ENCODE measurements at places on chromosomes 11 and 22.

DNA sequence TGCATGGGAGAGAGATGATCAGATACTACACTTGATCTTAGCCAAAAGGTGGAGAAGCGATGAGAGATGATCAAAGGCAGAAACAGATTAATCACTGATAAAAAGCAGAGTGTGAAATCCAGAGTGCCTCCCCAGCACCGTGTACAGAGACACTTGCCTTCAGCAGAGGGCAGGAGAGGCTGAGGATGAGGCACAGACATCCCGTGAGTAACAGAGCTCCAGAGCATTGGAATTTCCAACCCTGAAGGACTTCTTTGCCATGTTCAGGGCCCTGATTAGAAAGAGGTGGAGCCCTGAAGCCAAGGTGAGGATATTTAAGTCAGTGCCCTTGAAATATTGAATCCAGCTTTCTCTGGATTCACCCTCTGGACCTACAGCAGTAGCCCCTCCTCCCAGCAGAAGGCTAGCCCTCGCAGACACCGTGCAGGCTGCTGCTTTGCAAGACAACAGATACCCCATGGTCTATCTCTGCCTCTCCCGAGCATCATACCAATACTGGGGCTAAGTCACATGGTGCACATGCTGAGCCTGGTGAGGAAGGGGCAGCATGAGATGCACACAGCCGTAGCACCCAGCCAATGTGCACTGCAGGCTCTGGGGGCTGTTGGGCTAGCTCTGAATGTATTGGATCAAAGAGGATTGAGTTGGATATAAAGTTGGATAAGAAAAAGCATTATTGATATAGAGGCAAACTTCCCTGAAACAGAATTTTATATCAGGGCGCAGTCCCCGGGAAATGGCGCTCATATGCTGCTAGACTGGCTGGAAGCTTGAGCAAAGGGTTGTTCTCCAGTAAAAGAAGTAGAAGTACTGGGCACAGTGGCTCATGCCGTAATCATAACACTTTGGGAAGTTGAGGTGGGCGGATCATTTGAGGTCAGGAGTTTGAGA is 200.3 kb upstream of the B3GAT1 start:
- no peak for DNase-seq

DNA sequence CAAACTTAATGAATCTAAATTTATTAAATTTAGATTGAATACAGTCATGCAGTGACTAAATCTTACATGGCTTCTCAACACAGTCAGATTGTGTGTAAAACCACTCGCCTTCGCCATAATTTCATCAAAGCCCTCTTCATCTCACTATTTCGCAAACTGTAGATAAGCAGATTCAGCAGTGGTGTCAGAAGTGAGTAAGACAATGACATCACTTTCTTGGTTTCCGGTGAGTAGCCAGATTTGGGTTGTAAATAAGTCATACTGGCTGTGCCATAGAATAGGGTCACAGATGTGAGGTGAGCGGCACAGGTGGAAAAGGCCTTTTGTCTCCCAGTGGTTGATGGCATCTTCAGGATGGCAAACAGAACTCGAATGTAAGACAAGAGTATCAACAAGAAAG is 3.4 kb downstream of the OR10A6 start:
- no peak for DNase-seq

DNA sequence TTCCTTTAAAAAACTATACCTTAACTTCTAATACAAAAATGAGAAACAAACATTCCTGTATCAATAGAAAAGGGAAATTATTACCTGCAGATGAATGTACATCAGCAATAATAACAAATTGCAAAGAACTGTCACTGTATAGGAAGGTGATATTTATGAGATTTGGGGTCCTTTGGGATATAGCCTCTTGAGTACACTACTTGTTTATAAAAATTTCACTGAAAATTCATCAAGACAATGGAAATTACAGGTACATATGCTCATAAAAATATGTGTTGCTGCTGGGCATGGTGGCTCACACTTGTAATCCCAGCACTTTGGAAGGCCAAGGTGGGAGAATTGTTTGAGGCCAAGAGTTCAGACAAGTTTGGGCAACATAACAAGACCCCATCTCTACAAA is 34.0 kb upstream of the OR5P2 start:
- no peak for DNase-seq

DNA sequence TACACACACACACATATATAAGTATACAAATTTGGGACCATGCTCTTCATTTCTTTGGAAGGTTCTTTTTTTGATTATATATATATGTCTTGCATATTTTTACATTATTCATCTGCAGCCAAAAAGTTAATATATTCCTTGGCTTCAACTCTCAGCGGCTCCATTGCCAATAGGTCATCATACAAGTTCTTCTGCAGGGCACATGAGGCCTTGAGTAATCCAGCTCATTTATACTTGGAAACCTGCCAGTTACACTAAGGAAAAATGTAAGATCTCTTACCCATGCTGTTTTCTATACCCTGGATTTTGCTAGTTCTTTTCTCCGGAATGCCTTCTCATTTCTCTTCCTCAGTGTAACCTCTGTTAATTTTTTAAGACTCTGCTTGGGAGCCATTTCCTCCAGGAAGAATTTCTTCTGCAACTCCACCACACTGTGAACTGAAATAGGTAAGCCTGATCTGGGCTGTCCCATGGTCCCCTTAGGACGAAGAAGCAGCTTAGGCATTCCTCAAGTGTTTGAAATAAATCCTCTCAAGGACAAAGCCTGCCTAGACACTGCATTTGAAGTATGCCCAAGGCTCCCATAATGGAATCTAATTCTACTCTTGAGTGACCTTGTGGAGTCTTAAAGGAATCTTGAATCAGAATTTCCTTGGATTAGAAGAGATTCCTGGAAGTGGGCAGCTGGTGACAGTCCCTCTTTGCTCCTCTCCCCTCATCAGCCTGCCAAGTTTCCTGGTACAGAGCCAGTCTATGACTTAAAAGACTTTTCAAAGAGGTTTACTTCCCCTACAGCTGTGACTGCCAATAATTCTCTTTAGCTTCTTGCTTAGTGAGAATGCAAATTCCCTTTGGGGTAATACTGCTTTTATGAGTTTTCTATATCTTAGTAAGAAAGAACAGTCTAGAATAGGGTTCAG is 182.8 kb downstream of the C11orf87 start:
- no peak for DNase-seq

- DNase-seq: no peak
These were observed 32.8 kb downstream of the CSTPP1 start for GRCh38 chr11:46969379-46969778.

- no peak for DNase-seq
These were observed 11.7 kb upstream of the ASPHD2 start for GRCh38 chr22:26417406-26417805.

DNA sequence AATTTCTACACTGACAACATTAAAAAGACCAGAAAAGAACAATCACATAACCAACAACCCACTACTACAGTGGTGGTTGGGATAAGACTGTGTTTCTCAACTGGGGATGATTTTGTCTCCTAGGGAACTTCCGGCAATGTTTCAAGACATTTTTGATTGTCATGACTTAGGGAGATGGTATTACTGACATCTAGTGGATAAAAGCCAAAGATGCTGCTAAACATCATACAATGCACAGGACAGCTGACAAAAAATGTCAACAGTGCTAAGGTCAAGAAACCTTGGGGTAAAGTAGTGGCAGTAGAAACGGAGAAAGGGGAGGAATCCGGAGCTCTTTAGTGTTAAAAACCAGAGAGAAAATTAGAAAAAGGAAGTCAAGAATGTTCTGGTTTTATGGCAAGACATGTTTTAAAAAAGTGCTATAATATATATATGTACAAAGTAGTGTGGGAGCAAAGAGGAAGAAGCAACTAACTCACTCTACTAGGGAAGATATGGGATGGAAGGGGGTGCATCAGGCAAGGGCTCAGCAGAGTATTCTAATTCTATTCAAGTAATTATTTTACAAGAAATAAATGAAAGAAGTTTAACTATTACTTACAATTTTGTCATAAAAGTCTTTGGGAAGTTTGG is 37.2 kb downstream of the CKAP5 start:
- DNase-seq: no peak

- DNase-seq: no peak
These were observed 75.6 kb downstream of the SHANK2 start for GRCh38 chr11:71176812-71177211.

- no peak for DNase-seq
These were observed 85.4 kb downstream of the MTNR1B start for GRCh38 chr11:93054881-93055280.

- no peak for DNase-seq
These were observed 1264.0 kb upstream of the CNTN5 start for GRCh38 chr11:97756571-97757335.

GRCh38 chr22:26474682-26475081 is 8.9 kb downstream of the HPS4 start:
- DNase-seq: no peak

- no peak for DNase-seq
These were observed 35.3 kb downstream of the PACSIN2 start for GRCh38 chr22:42979606-42980005.

DNA sequence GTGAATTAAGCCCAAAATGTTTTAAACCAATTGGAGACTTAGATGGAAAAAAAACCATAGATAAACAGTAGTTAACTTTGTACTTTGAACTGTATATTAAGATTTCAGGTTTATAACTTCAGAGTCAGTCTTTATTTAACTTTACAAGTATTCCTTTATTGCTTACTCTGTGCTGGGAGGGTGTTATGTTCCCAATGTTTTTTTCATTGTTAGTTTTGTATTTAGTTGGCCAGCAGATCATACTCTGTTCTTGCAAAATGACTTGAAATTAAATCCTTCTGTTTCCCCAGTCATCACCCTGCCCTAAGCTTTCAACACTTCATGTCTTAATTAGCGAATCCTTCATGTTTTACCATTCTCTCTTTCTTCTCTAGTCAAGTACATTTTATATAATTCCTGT is 25.3 kb downstream of the SIK2 start:
- DNase-seq: no peak

DNA sequence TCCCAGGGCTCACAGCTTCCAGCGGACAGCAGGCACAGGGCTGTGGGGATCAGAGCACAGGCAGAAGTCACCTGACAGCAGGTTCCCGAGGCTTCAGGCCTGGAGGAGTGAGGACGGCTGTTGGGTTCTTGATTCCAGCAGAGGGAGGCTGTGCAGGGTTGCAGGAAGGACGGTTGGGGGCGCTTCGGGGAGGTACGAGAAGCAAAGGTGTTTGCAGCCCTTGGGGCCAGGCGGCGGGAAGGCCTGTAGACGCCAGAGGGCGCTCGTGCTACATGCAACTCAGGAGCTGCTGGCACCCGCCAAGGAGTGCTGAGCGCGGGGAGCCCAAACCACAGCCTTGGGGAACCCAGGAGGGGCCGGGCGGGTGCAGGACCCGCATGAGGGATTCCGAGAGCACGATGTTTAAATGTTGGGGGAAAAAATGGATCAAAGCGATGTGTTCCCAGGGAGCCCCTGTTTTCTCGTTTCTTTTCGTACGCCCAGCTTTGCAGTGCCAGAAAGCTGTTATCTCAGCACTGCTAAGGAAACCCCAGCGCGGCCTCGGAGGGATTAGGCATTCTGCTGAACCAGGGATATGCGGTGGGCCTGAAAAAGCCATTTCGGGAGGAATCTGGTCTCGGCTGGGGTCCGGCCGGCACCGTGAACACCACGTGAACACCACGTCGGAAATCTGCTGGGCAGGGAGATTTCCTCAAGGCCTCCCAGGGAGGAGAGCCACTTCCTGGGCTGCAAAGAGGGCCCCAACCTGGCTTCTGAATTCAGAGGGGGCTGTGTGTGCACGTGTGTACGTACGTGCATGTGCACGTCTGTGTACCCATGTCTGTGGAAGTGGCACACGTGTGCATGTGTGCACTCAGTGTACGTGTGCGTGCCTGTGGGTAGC is 88.1 kb downstream of the KCNQ1 start:
- peak; percentile 84 for DNase-seq

GRCh38 chr11:74142624-74143023 is 28.2 kb downstream of the C2CD3 start:
- DNase-seq: no peak

GRCh38 chr11:96154802-96155520 is 188.0 kb downstream of the MAML2 start:
- DNase-seq: no peak

DNA sequence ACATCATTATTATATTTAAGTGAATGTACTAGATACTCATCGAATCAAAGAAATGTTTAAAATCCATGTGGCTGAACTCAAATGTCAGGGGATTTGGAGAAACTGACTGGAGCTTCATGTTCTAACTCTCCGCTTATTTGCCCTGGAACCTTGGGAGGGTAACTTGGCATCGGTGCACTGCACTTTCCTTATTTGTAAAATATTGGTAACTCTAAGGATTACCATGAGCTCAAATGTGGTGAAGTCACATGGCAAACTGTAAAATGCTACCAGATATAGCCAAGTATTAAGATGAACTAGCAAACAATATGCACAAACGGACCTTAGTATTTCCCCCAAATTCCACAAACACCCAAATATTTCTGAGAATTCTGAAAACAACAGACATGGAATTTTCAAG is 75.6 kb downstream of the ETS1 start:
- DNase-seq: no peak

GRCh38 chr11:117702946-117703598 is 93.9 kb downstream of the DSCAML1 start:
- no peak for DNase-seq

Data from activated CD4-positive, CD25-positive, alpha-beta regulatory T cell (primary cell).